Ascending aorta (tissue), 2 donors: ENCODE measurements at places on chromosomes 5 and 9.

DNA sequence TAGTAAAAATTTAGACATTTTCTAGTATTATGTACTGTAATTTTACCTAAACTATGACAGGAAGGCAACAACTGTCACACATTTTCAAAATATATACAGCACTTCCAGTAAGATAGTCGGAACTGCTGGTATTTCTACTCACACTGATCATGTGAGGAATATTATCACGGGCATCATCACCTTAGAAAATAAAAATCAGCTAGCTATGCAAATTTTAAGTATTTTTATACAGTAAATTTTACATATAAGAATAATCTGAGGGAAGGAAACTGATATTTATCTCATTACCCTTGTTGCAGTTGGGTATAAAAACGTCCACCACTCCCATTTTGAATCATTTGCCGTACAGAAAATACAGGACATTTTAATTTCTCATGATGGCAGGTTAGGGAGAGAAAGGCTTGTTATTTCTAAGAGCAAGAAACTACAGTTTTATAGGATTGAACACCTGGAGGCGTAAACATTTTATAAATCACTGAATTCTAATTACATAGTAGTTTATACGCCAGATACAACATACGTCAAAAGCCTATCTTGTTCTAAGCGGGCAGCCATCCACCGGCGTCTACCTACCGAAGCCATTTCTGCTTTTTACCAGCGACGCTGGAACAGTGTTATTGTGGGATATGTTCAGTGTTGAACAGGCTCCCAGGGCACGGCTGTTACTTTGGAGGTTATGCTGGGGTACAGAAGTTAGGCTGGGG is 729 bp upstream of the TNPO1 start:
- no peak for DNase-seq

DNA sequence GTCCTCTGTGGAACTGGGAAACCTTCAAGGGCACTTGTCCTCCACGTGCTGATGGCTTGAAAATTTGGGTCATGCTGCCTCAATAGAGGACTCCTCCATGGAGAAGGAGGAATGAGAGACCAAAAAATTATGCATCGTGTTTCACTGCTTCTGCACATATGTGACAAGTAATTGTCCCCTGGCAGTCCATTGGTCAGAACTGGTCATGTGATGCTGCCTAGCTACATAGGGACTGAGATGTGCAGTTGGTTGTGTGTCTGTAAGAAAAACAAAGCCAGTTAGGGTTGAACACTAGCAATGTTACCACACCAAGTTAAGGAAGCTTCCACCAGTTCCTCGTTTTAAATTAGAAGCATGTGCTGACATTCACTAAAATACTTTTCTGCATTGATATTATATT is 201.9 kb upstream of the ANKH start:
- no peak for DNase-seq

- DNase-seq, result no peak
Measured at GRCh38 chr5:71924325-71924724, 182.9 kb upstream of the MAP1B start.

DNA sequence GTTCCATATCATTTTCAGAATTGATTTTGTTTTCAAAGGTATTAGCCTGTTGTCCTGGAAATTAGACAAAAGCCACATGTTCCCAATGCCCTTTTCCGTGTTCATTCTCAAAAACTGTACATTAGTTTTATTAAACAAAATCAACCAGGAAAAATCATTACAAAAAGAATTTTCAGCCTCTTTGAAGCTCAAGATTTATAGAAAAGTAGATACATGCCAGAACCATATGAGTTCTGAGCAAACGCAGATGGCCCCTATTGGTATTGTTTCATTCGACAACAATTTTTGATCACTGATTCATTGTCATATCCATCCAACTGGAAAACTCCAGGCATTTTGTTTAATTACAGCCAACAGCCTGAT is 148.5 kb upstream of the GRAMD2B start:
- DNase-seq, result no peak

- DNase-seq, result no peak
Measured at GRCh38 chr9:1869843-1870242, 145.3 kb upstream of the SMARCA2 start.

DNA sequence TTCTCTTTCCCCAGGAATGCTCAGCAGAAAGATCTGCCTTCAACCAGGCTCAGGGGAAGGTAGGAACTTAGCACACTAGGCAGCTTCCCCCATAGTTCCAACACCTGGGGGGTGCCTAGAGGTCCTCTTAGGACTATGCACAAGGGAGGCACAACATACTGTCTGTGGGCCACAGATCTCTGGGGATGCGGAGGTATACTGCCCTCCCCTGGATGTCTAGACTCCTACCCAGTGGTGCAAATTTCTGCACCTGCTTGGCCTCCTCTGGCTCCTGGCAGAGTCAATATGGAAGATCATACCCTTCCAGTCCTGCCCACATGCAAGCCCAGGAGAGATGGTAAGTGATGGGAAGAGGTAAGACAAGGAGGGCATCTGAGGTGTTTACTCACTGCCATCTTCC is 247.5 kb upstream of the DAPK1 start:
- no peak for DNase-seq

DNA sequence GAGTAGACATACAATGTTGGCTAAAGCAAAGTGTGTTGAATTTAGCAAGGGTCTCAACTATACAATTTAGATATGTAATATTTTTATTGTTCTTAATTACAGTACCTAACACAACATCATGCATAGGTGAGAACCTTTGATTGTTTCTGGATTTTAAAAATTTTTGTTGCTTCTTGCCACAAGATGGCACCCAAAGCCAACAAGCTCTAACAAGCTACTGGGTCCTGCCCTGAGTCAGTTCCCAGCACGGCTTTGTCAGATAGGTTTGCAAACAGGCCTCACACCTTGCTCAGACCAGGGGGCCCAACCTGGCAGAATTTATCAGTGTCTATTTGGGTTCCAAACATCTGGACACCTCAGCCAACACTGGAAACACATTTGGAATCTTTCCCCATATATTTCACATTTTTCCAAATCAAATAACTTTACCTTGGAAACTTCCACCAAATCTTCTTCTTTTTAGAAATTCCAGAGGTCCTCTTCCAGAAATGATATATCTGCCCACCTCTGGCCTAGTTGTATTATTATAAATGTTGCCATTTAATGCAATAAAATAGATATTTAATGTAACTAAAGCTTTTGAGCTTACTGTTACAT is 49.5 kb upstream of the EGFLAM start:
- DNase-seq, result no peak

GRCh38 chr9:98007251-98007928 is 24.2 kb downstream of the ANP32B start:
- DNase-seq, result no peak

DNA sequence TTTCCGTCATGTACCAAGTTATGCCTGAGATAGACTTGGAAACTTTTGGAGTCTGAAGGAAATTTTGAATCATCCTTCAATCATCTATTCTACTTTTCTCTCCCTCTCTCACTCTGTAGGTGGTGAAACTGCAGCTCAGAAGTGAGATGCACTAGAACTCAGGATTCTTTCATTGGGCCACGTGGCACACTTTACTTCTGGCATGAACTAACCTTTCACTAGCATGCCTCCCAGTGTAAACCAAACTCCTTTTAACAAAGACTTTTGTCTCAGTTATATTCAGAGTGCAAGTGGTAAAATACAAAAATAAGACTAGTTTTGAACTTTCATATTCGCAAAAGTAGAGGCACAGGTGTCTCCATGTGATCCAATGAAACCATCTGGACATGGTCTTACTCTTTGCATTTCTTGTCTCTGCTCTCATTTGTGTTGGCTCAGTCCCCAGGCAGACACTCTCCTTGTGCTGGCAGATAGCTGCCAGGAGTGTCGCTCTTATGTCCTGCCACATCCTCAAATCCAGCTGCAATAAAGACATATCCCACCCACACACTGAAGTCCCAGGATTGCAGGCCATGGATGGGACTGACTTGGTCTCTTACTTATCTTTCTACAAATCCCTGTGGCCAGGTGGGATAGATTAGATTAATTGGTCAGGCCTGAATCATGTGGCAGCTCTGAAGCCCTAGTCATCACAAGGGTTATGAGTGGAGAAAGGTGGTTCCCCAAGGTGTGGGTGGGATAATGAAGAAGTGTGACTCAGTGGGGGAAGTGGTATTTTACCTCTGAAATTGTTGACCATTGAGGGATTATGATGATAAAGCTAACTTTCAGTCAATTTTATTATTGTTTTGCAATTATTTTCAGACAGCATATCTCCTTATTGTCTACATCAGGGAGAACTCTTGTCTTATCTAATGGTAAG is 267.5 kb downstream of the GABRB2 start:
- no peak for DNase-seq

GRCh38 chr5:170626507-170627150 is 122.8 kb downstream of the KCNIP1 start:
- no peak for DNase-seq
